Suppressor macrophage treated with lipopolysaccharide for 4 hours (primary cell): ENCODE measurements at places on chromosomes 3 and 15.
A peak's percentile ranks its signal among the peaks of the same experiment; 100 is the strongest.

DNA sequence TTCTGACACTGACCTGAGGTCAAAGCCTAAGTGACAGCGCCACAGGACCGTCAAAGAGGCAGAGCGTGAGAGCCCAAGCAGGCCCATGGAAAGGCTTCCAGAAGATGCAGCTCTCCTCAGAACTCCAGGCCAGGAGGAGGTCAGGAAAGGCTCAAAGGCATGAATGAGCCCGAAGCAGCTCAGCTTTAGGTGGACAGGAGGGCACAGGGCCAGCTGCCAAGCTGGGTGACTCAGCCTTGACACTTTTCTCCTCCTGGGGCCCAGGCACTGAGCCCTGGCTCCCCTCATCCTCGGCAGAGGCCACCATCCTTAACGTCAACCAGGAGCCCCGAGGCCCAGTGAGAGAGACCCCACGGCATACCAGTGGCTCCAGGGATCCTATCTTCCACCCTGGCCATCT lies 62.9 kb downstream of the ADCY5 start:
- DNase-seq, result no peak

GRCh38 chr3:161690299-161690620 lies 193.7 kb downstream of the OTOL1 start:
- no peak for DNase-seq

- DNase-seq, result no peak
Observed at GRCh38 chr3:128923576-128923975, 44.2 kb downstream of the ACAD9 start.

DNA sequence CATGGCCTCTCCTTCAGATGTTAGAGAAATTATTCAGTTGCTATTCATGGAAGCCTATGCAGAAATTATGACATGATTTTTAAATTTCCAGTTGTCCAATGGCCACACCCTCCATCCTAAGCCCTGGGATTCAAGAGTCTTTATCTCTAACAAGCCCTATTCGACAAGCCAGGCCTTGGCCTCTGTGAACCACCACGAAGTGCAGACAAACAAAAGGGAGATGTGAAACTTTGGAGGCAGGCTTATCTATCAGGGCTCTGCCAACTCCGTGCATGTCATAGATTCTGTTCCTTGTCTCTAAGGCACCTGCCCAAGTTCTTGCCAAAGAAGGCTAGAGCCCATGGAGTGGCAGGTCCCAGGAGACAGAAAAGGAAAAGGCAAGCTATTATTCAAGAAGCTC lies 212.4 kb upstream of the ADAMTS9 start:
- DNase-seq, result no peak

DNA sequence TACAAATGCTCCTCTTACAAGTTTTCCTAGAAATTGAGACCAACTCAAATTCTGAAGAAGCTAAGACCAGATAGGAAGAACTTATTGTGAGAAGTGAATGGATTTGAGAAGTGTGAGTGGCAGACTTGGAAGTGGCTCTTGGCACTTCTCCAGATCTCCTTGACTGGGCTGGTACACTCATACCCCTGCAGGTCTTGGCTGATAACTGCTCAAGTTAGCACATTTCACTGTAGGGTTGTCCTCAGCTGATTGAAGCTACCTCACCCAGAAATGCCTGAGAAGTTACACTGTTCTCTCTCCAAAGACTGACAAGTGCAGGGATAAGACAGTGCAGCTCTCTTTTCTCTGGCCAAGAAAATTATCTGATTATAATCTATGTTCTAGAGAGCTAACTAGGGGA lies 16.5 kb upstream of the CLDN1 start:
- peak; percentile 8 for DNase-seq

GRCh38 chr15:73326157-73326556 lies 42.6 kb downstream of the HCN4 start:
- DNase-seq, result no peak

DNA sequence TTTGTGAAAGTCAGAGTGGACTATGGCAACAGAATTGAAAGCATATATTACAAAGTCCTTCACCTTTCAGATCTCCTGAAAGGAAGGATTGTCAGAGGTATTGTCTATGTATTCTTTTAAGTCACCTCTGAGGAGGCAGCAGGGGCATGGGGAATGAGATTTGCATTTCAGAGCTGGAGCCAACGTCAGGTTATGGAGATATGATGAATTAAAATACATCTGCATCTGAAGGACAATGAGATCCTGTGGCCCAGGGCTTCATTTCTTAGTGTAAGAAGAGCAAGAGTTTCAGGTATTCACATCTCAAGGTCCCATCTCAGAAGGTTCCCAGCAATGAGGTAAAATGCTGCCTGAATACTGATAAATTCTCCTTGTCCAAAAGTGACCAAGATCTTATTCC lies 695.8 kb downstream of the TUSC7 start:
- DNase-seq, result no peak

DNA sequence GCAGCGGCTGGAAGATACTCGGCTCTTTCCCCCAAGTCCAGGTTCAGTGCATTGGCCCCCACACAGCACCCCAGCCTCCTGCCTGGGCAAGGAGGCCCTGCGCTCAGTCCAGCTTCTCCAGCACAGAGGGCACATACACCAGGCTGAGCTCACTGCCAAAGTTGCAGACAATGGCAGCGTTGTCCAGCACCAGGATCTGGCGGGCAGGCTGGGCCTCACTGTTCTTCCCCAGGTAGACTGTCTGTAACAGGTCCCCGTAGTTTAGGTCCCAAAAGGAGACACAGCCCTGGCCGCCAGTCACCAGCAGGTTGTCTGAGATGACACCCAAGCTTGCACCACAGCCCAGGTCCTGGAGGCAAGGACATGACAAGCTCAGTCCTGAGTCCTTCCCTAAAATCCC lies 32.9 kb downstream of the PTPN23 start:
- DNase-seq, result no peak

DNA sequence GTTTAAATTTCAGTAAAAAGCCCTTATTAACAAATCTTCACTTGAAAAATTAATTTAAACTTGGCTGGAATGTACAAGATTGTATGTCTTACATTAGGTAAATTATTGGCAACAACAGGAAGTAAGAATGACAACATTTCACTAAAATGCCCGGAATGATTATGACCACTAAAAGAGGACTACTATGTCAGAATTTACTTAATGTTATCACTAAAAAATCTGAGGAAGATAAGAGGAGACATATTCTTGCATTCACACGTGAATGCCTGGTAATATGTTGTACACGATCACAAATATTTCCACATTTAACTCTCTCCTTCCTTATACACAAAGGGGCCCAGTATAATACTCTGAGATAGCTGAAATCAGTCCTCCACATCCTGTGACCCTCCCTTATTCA lies 29.7 kb downstream of the VGLL3 start:
- no peak for DNase-seq

- peak; percentile 14 for DNase-seq
Observed at GRCh38 chr3:123653221-123653682, 68.4 kb upstream of the HACD2 start.

DNA sequence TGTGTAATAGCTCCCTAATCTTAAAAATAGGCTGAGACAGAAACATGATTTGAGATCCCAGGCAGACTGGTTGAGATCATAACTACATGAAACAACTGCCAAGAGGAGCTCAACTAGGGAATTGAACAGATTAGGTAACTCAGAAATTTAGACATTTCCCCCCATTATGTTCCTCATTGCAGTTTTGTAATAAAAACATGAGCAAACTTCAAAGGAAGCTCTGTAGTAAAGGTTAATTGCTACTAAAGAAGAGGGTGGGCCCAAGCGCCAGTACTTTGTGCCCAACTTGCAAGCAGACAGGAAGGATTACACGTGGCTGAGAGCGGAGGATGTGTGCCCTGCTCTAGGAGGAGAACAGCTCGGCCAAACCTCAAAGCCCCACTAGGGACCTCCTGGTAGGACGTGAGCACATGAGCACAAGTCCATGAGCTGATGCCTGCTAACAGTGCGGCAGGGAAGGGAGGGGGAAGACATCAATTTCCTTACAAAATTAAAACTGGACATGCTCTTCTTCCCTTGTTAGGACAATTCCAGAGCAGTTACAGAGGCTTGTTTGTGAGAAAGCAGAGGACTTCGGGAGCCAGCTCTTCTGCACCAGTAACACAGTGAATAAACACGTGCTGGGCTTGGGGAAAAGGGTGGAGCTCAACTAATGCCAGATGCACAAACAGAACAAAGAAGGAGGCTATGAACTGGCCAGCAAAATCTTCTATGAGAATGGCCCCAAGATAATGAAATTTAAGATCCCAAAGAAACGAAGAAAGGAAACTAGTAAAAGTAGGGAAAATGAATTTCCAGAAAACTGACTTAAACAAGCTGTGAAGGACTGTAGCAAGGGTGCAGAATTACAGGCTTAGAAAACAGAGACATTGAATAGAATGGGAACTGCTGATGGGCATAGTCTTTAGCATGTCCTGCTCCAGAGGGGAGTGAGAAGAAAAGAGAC lies 275.5 kb downstream of the MECOM start:
- peak; percentile 26 for DNase-seq

- DNase-seq, result no peak
Observed at GRCh38 chr3:134564991-134565390, 79.1 kb downstream of the CEP63 start.

- DNase-seq, result no peak
Observed at GRCh38 chr15:56987286-56987685, 68.8 kb downstream of the TCF12 start.

DNA sequence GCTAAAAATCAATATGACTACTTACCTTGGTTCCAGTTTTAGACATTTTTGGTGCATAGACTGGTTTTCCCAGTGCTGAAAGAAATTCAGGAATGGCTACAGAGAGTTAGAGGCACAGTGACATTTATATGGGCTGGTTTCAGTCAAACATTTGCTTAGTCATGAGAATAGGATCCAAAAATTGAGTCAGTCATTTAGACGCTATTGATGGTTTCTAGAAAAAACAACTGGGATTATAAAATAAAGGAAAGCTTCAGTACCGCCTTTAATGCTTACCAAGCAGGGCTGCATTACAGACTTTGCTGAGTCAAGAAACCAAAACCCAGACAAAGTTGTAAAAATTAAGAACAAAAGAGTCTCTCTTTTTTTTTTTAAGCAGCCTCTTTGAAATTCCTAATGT lies at the start of gene CRYGS:
TSS of gene CRYGS (minus strand) at position 100 of the 400 bp plus-strand sequence. CDS start at position 46, 54 bp downstream.
- DNase-seq, result no peak

GRCh38 chr3:25527801-25528200 lies 99.7 kb downstream of the RARB start:
- no peak for DNase-seq

DNA sequence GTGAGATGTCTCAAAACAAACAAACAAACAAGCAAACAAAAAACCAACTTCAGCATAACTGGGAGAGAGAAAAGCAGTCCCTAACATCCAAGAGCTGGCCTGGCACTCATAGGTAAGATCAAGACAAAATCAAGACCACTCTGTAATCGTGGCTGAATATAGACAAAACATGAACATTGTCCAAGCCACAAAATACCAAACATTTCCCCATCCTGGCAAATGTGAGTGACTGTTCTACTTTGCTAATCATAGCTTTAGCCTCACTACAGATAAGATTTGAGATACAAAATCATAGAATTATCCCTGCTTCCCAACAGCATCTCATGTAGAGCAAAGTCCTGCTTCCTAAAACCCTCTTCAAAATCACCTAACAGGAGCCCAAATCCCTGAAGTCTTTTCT lies 116.7 kb upstream of the PRTG start:
- DNase-seq, result no peak

DNA sequence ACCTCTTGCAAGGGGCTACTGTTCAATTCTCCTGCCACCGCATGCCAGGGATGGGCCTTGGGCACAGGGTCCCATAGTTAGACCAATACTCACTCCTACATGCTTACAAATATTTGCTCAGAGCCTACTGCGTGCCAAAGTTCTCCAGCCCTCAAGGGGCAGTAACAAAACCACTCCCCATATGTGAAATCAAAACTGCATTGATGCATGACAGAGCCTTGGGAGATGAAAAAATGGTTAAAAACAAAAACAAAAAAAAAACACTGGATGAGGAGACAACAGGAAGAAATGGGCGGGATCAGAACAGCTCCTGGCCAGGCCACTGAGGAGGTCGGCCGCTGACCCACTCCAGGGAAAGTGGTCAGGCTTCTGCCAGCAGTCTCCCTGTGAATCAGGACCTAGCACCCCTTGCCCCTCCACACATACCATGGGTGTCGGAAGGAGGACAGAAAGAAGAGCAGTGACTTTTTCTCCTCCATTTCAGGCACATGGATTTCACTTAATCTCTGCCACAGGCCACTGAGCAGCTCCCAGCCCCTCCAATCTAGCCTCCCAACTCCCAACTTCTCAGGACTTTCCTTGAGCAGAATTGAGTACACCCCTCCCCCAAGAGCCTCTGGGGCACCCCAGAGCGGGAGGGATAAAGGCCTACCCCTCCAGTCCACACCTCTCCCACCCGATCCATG lies 2.8 kb downstream of the PLXNB1 start:
- no peak for DNase-seq

GRCh38 chr15:47820057-47820746 lies 102.9 kb downstream of the SEMA6D start:
- no peak for DNase-seq

DNA sequence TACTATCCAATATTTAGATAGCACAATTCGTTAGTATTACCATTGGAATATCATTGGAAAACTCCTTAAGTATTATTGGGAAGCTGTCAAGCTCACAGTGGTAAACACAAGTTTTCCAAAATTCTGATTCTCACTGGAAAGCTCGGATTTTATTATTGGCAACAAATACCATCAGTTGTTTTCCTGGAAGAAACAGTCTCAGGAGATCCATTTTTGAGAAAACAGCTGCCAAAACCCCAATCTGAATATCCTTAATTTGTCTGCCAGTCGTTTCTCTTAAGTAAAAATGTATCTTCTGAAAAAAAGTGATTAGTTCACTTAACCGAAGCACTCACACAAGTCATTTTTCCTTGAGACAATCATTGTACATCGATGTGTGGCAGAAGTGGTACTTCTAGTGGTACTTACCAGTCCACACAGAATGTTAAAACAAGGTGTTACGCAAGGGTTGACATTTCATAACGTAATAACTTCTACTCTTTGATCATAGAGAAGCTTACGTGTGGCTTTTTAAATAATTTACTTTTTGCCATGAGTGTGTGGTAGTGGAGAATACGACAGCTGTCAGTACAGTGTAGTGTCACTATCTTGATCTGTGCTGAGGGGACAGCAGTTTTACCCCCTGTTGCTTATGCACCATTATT lies 74.9 kb downstream of the FAM43A start:
- peak; percentile 41 for DNase-seq

- no peak for DNase-seq
Observed at GRCh38 chr3:155362808-155363689, 69.6 kb upstream of the STRIT1 start.

- no peak for DNase-seq
Observed at GRCh38 chr15:66595931-66596545, 30.2 kb upstream of the LCTL start.

GRCh38 chr3:43867436-43868072 lies 176.8 kb downstream of the ABHD5 start:
- DNase-seq, result no peak

GRCh38 chr3:187925326-187925725 lies 180.1 kb upstream of the BCL6 start:
- DNase-seq, result no peak

DNA sequence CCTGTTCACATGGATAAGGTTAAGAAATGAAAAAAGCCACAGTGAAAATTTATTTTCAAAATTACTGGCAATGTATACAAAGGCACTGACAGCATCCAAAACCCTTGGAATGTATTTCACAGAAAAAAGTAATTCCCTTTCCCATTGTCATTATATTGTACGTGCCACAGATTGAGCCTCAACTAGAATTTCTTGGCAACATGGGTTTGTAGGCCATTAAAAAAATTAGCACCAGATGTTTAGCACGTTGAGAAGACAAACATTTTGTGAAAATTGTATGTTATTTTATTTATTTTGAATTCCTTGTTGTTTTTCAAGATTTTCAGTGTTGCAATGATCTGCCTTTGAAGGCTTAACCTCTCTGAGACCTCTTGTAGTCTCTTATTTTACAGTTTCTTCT lies 76.3 kb upstream of the EPHB3 start:
- no peak for DNase-seq
